Dermis blood vessel endothelial cell (primary cell): ENCODE measurements at places on chromosomes 5 and 9. TPM values are rescaled to one million over a fixed set of nuclear protein-coding genes. Genes with fewer than 3 reads are reported as not detected.
A peak's percentile ranks its signal among the peaks of the same experiment; 100 is the strongest.

FAM193B gene
- 14.6 and 31.0 TPM in 2 replicates for total RNA-seq

DNA sequence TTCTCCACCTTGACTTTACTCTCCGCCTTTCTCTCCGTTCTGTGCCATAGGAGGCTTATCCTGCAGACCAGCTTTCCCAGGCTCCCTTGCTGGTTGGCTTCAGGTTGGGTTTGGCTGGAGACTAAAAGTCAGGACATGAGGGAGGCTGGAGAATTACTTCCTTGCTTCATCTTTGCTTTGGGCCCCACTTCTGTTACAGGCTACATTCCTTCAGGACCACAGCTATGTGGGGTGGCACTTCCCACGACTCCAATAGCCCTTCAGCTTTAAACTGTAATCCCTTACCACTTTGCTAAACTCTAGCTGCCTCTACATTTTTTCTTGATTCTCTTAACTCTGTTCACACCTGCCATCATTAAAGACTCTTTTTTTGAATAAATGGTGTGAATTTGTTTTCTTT is 186.7 kb upstream of the NR4A3 start:
- no peak for DNase-seq

GRCh38 chr9:17782430-17783149 is 203.7 kb downstream of the SH3GL2 start:
- DNase-seq: no peak

GRCh38 chr5:56279979-56280378 is 46.8 kb upstream of the ANKRD55 start:
- peak; percentile 89 for DNase-seq

GRCh38 chr5:152813526-152813925 is 408.4 kb upstream of the NMUR2 start:
- DNase-seq: no peak

GRCh38 chr5:59321642-59322041 is 571.9 kb downstream of the PDE4D start:
- no peak for DNase-seq

DNA sequence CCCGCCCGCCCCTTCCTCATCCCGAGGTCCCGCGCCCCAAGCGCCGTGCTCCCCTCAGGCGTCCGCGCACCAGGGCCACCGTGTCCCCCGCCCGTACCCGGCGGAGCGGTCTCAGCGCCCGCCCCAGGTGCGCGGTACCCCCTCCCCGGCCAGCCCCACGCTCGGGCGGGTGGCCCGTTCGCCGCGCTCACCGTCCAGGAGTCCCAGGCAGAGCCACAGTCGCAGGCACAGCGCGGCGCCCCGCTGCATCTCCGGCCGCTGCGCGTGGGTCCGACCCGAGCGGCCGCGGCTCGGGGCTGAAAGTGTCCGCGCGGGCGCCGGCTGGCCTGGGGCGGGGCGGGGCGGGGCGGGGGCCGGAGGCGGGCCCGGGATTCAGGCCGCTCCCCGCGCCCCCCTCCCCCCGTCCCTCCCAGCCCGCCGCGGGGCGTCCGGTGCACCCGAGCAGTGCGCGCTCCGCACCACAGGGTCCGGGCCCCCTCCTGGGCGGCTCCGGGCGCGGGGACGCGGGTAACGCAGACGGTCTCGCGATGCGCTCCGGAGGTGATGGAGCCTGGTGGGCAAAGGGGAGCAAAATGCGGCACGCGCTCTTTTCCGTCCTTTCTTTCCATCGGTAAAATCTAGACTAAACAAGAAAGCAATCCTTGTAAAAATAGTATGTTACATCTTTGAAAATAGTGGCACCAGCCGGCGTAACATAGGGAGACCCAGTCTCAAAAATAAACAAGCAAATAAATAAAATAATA is at the start of gene FLT4:
Gene FLT4 (minus strand): TSS at position 304 of the 743 bp plus-strand sequence. CDS start 55 bp downstream, at position 249.
- peak; percentile 31 for DNase-seq

NIPAL4 gene
- not detected in 2 replicates for total RNA-seq

DNA sequence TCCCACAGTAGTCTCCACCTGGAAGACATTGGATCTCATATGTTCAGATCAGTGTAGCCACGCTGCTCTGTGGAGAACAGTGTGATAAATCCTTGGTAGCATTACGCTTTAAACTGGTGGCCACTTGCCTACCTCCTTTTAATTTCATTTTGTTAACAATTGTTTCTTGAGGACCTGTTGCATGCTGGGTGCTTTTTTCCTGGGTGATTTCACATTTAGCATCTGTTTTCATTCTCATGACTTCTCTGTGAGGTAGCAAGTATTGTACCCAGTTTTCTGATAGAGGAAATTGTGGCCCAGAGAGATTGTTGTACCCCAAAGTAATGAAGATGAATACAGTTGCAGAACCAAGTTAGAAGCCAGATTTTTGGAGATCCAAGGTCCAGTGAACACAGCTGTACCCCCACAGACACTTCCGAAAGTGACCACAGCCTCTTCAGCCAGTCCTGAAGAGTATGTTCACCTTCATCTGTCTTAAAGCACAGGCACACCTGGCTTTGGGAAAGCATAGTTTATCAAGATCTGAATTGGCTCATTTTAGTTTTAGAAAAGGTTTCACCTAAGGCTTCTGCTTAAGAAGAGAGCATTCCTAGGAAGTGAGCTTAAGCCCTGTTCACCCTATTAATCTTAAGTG is 75.2 kb downstream of the F2RL2 start:
- no peak for DNase-seq

GRCh38 chr9:875119-875962 is 33.8 kb downstream of the DMRT1 start:
- no peak for DNase-seq

- DNase-seq: no peak
Measured at GRCh38 chr9:31608881-31609280, 775.6 kb upstream of the ACO1 start.

PCDHA12 gene
- 0.17 TPM in 1 of 2 replicates, not detected in the other for total RNA-seq

DNA sequence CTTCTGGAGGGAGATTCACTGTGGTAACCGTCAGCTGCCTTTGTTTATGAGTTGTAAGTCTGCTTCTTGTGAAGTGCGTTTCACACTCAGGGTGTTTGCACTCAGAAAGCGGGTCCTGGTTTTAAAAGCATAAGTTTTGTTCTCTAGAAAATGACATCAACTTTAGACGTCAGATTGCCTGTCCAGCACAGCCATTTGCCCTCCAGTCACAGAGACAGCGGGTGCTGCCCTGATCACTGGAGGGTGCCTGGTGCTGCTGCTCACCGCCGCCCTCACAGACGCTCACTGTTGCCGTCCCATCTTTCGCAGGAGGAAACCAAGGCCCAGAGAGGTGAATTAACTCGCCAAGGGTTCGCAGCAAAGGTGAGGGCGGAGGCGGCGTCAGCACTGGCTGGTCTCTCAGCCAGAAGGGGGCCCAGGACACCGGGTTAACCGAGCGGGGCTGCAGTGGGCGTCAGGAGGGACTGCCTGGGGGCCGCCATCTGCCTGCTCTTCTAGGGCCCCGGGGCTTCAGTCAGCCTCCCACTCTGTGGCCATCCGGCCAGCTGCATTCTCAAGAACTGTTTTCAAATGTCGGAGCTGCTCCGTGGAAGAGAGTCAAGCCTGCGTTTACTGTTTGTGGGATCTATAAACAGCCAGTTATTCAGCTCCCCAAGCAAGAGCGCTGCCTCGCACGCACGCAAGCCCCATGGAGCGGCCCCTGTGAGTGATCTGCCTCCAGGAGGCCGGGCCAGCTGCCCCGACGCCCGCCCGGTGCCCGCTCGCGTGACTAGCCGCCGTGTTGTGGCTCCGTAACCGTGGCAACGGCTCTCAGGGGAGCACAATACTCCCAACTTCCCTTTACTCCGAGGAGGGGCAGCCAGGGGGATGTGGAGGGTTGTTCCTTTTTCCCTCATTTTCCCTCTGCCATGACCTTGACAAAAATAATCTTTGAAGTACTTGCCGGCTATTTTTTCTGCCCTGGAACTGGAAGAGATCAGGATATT is 43.4 kb upstream of the EXOC3 start:
- peak; percentile 99 for DNase-seq

- peak; percentile 43 for DNase-seq
Measured at GRCh38 chr5:102762095-102762534, 7.0 kb downstream of the PAM start.

KIAA0825 gene
- total RNA-seq: 1.0 and 1.9 TPM in 2 replicates

OGN gene
- not detected in 2 replicates for total RNA-seq

- no peak for DNase-seq
Measured at GRCh38 chr5:107696080-107696479, 25.3 kb upstream of the EFNA5 start.

GRCh38 chr5:107773479-107773878 is 102.7 kb upstream of the EFNA5 start:
- no peak for DNase-seq

- no peak for DNase-seq
Measured at GRCh38 chr9:127277099-127277498, 12.5 kb downstream of the GARNL3 start.

ENTPD2 gene
- total RNA-seq: not detected in 2 replicates

DNA sequence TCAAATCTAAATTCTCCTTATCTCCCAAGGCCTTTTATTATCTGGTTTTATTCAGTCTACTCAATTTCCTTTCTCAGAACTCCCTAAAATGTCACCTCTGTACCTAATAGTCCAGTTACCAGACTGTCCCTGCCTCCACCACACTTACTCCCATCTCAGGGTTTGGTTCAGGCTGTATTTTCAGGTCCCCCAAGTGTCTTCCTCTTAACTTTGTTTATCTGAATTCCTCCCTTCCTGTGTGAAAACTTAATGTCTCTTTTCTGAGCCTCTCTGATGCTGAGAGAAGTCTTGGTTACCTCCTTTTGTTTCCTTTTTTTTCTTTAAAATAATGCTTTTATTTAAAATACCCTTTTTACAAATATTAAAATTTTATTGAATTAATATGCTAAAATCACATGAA is 133.4 kb downstream of the PAM start:
- no peak for DNase-seq

DNA sequence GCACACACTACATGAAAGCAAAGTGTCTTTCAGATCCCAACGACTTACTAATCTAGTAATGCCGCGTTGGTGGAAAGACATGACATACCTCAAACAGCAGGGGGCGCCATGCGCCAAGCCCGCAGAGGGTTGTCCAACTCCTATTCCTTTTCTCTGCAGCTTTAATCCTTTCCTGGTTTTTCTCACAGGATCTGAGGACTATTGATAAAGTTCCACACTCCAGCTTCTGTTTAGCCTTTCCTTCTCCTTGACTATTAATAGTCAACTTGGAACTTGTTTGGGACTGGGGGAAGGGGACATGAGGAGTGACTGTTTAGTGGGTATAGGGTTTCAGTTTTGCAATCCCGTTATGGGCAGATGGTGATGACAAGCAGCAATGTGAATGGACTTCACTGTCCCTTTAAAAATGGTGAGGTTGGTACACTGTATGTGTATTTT is 62.9 kb downstream of the OTULIN start:
- DNase-seq: peak; percentile 90

- no peak for DNase-seq
Measured at GRCh38 chr5:126182971-126183695, 240.1 kb upstream of the GRAMD2B start.

DNA sequence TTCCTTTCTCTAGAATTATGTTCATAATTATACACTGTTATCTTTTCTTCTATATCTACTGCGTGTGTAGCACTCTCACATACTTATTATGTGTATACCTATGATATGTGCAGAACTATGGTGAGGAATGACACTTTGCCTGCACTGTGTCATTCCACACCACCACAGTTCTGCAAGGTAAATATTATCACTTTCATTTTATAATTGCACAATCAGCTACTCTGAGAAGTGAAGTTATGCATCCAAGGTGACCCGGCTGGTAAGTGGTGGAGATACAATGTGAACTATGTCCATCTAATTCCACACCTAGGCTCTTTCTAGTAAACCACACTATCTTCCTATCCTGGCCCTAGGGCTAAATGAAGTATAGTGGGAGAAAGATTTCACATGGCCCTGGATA is 170.1 kb upstream of the ATP10B start:
- DNase-seq: no peak

DNA sequence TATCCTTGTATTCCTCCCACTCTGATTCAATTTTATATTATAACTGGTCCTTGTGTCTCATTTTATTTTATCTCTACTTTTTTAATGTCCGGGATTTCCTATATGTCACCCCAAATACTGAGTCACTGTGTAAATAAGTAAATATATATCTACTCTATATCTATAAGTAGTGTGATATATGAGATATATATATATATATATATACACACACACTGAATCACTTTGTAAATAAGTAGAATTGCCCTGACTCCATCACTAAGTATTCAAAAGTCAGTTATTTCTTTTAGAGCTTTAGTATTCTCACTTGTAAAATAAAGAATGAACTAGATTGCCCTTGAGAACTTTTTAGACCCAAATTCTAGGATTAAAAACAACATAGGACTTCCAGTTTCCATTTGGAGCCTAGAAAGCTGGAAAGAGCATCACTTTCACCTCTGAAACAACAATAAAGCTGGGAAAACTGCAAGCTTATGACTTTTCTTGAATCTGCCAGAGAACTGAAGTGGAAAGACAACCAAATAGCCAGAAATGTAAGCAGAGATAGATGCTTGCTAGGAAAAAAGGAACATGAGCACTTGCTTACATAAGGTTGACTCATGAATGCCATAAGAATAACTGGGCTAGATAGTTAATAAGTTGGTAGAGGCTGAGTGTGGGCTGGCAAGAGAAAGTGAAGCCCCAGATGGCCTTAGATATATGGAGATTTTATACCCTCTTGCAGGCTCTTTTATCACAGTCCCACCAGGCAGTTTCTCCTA is 171.1 kb upstream of the TLX3 start:
- DNase-seq: no peak

GRCh38 chr5:121171834-121172233 is 679.8 kb upstream of the FTMT start:
- DNase-seq: no peak

C5orf24 gene
- 52.2 and 76.2 TPM in 2 replicates for total RNA-seq

DNA sequence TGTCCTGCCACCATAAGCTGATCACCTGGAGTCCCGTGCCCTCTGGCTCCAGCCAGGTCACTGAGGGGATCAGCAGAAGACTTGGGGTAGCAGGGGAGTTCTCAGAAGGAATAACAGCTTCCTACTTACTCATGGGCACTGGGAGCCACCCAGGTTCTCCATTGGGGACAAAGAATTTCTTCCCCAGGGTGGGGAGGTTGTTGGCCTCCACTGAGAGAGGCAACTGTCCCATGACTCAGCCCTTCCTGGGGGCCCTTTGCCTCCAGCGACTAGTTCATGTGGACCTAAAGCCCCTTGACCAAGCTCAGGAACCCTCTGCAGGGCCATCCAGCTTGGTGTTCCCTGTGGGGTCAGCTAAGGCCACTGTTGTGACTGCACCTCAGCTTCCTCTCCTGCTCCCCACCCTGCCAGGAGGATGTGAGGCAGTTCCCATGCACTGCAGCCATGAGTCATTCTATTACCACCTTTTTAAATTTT is 175.0 kb downstream of the AUH start:
- DNase-seq: peak; percentile 59

DNA sequence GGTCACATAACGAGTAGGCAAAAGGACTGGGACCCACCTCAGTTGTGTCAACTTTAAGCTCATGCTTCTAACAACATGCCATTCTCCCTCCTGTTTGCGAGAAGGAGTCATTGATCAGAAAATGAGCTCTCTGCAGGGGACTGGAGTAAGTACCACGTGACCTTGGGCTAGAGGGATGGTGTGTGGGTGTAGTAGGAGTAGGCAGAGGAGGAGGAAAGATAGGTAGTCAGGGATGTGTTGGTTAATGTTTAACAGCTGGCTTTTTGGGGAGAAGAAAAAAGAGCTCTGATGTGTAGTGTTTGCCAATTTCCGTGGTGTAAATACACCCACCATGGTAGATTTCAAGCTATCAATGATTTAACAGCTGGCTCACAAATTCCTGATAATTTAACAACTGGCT is 160.3 kb upstream of the TBC1D2 start:
- no peak for DNase-seq
